ENCODE measurements at places on chromosomes 16 and 17.

DNA sequence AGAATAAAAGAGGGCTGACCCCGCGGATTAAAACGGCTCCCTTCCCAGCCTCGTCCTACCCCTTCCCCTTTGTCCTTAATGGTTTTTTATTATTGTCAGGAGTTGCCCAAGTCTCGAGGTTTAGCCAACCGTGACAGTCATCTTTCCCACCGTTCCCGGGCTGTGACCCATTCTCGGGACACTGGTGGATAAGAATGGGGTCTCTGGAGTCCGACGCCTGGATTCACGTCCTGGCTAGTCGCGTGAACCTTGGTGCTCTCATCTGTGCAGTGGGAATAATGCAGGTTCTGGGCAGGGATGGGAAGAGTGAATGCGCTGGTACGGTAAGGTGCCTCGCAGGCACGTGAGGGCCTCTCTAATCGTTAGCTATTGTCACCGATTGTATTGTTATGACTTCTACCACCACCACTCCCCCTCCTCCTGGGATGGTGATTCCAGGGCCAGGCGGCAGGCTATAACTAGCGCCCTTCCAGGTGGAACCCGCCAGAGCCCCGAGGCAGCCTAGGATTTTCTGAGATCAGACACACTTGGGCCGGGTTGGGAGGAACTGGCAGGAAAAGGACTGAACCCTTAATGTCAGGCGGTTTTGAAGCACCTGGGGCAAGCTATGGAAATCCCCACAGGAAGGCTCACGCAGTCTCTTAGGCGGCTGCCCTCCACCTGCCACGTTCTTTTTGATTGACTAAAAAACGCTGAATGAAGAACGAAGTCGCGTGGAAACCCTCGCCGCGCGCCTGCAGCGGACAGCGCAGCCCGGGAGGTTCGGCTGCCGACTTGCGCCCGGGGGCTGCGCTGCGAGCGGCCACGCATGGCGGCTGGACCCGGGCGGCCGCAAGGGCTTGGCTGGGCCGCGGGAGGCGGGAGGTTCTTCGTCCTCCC, 2.7 kb downstream of the HS3ST3B1 start:
- DNase-seq = no peak

GRCh38 chr16:4372578-4373355, 1.1 kb downstream of the VASN start:
- DNase-seq = no peak

DNA sequence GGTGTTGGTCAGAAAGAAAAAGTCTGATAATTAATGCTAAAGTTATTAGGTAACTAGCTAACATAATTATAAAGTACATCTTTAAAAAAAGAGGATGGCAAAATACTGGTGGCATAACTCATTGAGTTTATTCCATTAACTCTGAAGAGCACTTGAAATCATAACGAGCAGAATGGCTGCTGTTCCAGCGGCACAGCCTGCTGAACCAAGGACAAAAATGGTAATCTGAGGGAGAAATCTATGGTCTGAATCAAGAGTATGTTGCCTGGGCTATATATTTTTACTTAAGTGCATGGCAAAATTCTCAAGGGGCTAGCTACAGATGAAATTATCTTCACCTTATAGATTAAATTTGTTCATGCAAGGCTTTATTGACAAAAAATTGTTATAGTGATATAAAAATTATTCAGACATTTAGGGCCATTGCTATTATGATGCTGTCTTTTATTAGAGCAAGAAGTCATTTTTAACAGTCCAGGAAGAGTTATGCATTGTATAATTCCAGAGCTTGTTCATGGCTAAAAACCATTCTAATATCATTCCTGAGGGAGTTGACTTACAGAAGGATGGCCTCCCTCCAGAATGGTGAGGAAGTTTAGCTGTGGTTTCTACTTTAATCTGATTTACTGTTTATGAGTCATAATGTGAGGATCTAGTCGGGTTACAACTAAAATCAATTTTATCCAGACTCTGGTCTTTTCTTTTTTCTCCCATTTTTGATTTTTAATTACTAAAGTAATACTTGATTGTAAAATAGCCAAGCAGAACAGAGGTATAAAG, 41.4 kb upstream of the ANKFN1 start:
- DNase-seq = no peak

- DNase-seq = no peak
These were observed 6.8 kb downstream of the KCNG4 start for GRCh38 chr16:84232969-84233368.

DNA sequence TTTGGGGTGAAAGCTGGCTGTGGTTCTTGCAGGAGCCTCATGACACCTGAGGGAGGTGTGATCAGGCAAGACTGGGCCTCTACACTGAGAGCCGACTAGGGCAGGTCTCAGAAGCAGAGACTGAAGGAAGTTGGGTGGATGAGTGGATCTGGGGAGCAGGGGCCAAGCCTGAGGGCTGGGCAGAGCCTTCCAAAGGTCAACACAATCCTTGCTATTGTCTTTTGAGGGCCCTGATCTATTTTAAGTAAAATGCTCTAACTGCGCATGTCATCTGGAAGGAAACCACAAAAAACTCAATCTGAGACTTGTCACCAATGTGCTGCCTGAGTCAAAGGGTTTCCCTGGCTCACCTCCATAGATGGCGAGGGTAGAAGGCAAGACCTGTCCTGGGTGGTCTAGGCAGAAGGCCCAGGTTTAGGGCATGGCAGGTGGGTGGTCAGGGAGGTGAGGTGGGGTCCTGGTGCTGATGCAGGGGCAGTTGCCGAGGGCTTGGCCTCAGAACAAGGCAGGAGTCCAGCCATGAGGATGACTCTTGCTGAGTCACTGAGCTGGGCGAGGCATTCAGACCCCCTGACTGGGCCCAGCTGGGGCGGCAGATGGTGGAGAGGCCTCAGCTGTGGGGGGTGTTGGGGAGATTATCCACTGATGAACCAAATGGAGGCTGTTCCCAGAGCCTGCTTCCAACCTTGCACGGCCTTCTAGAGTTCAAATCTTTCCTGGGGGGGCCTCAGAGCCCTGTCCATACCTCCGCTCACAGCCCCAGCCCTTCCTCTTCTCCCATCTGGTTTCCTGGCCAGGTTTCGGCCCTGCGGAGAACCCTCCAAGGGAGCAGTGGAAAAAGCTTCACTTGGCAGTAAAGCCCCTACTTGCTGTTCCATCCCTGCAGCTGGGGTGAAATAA, 5.1 kb downstream of the MVP start:
- no peak for DNase-seq

GRCh38 chr16:52557236-52557635, 10.3 kb upstream of the TOX3 start:
- DNase-seq = no peak

DNA sequence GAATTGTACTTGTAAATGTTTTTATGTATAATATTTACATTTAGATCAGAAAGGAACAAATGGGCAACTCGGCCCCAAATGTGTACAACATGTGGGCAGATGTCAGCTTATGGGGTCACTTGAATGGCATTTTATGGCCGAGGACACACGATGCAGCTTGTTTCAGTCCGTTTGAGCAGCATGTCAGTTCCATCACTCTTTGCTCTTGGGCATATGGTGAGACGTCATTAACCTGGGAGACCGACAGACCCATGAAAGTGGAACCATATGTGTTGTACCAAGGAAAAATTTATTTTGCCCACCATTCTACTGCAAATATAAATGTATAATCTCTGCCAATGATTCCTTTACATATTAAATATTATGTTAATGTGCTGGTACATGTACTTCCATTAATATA, 561.9 kb upstream of the SOX9 start:
- no peak for DNase-seq

- DNase-seq = no peak
These were observed 60.0 kb upstream of the MPHOSPH6 start for GRCh38 chr16:82229800-82230619.

DNA sequence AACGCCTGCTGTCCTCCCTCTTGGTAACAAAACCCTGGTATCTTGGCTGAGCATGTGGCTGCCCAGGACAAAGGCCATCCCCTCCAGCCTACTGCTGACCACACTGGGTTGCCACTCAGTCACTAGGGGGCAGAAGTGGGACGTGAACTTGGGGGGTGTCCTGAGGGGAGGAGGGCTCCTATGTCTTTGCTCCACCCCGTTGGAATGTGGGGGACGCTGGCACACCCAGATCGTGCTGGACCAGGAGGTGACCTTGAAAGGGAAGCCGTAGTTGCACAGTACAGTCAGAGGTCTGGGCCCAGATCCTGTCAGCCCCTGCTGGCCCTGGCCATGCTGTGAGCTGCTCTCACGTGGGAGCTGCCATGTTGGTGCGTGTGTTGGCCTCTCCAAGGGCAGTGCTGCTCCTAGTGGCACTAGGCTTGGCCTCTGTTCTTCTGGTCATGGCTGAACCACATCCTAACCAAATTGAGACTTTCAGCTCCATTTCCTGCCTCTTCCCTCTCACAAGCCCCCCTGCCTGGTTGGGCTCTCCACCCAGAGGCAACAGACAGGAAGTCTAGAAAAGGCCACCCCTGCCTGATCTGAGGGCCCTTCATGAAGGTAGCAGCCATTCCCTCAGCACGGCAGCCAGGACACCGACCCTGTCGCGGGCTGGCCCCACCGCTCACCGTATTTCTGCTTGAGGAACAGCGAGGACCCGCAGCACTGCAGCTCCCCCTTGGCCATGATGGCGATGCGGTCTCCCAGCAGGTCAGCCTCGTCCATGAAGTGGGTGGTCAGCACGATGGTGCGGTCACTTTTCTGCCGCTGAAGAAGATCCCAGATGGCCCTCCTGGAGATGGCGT, 29.0 kb upstream of the RNPS1 start:
- DNase-seq = no peak

- DNase-seq = no peak
These were observed 11.9 kb downstream of the RAB40B start for GRCh38 chr17:82686366-82687324.

DNA sequence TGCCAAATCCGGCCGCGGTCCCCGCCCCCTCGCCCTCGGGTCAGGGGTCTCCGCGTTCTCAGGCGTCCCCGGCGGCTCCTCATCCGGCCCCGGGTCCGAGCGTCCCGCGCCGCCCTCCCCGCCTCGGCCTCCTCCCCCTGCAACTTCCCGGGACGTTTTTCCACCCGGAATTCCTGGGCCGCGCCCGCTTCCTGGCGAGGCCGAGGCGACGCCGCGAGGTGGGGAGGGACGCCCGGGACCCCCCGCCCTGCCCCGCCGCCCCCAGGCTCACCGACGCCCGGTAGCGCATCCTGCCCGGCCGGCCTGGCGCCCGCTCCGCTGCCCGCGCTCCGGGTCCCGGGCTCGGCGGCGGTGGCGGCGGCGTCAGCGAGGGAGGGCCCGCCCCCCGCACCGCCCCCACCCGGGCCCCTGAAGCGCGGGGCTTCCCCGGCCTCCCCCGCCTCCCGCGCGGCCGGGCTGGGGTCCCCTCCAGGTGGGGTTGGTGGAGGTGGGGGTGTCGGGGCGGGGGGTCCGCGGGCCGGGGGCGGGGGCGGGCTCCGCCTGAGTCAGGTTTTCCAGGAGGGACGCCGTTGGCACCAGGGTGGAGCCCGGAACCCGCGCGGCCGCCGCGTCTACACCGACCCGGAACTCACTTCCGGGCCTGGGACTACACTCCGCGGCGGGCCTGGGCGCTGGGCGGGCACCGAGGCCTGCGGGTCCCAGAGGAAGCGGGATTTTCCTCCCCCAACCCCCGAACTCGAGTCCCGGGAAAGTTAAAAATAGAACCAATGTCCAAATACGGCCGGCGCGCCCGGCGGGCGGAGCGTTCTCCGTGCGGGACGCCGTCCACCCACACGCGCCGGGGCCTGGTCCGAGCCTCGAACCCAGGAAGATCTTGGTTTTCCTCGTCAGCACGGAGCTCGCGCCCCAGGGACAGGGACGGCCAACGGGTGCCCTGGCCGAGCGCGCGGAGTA, 6.8 kb downstream of the MYO1C start:
- no peak for DNase-seq

DNA sequence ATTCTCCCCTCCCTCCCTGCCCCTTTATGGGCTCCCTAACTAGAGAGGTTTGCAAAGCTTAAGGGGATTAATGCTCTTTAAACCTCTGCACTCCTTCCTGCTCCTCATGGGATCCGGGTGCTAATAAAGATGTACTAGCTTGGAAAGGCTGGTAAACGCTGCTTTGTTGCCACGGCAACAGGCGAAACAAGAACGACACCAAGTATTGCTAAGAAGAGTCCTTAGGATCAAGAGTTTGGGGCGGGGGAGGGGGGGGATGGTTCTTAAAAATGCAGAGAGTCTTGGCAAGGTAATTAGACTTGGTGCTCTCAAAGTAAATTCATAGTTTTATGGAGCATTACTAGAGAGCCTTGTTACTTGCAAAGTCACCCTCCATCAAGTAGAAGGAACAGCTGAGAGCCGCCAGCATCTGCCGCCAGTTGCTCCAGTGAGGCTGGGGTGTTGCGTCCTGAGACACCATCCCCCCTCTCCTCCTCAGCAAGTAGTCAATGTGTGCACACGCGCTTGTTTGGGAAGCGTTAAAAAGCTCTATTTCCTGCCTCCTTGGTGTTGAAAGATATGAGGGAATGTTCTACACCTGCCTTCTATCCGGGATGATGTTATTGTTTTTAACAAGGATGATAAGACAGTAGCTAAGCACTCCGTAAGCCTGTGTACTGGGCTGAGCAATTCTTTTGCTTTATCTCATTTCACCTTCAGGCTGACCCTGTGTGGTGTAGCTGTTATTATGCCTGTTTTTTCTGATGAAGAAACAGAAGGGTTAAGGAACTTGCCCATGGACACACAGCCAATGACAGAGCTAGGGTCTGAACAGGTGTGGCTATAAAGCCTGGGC, 190.9 kb downstream of the CCDC182 start:
- no peak for DNase-seq

DNA sequence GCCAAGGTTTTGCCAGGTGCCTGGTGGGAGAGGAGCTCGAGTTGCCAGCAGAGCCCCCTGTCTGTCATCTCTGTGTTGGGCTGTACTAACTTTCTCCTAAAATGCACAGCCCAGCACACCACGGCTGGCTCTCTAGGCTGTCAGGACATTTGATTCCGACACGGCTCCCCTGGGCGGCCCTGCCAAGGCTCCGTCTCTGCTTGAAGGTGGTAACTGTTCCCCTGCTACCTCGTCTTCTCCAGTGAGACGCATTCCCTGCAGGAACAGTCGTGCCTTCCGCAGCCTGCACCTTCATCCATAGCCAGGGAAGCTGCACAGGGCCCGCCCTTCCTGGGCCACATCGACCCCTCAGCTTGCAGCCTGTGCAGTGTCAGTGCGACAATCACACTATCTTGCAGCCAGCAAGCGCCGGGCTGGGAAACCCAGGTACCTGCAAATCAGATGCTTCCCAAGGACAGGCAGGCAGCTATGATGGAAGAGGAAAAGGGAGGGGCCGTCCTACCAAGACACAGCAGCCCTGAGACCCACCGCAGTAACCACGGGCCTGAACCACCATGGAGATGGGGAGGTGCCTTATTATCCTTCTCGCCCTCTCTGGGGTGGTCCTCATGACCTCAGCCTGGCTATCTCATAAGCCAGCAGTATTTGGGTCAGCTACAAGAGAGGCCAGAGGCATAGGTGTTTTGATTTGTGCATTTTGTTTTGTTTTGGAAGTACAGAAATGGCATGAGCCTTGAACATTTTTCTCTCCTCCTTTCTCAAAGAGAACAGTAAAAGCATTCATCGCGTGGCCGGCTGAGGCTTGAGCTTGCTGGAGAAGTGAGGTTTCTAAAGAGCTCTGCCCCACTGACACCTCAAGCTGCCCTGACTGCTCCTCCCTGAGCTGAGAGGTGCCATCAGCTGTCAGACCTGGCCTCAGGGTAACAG, 361.7 kb upstream of the TNRC6C start:
- no peak for DNase-seq

- DNase-seq = no peak
These were observed 96.6 kb downstream of the NXN start for GRCh38 chr17:882827-883585.

GRCh38 chr16:17252701-17253100, 218.1 kb downstream of the XYLT1 start:
- DNase-seq = no peak

- DNase-seq = no peak
These were observed 215.4 kb downstream of the UTP18 start for GRCh38 chr17:51475730-51476129.

GRCh38 chr17:50582741-50583140, 22.2 kb downstream of the CACNA1G start:
- DNase-seq = no peak

Data from esophagus squamous epithelium (tissue), 5 donors.